Stimulated activated CD8-positive, alpha-beta memory T cell treated with anti-CD3 and anti-CD28 coated beads, Interleukin-15, amount 100 ng/mL, for 48 hours (primary cell): ENCODE measurements at places on chromosomes 5 and 9.
A peak's percentile ranks its signal among the peaks of the same experiment; 100 is the strongest.

GRCh38 chr5:177472460-177473442 lies 683 bp downstream of the DBN1 start:
- DNase-seq, result peak; percentile 81

DNA sequence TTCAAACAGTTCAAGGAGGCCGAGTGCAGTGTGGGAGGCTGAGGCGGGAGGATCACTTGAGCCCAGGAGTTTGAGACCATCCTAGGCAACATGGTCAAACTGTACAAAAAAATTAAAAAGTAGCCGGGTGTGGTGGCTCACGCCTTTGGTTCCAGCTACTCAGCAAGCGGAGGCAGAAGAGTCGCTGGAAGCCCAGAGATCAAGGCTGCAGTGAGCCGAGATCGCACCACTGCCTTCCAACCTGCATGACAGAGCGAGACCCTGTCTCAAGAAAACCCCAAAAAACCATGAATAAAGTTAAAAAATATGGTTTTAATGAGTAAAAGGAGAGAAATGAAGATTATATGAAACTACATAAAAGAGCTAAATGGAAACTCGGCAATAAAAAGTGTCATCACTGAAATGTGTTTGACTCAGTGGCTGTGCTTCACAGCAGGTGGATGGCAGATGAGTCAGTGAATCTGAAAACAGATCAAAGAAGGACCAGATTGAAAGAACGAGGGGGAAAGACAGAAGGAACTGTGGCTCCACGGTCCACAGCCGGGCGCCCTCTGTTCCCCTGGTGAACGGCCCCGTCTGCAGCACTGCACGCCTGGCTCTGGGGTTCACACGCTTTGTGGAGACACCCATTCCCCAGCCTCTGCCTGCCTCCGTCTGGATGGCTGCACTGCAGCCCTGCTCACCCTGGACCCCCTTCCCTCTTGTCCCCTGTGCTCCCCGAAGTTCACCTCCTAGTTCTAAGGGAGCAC lies 25.1 kb downstream of the EXD3 start:
- peak; percentile 32 for DNase-seq

DNA sequence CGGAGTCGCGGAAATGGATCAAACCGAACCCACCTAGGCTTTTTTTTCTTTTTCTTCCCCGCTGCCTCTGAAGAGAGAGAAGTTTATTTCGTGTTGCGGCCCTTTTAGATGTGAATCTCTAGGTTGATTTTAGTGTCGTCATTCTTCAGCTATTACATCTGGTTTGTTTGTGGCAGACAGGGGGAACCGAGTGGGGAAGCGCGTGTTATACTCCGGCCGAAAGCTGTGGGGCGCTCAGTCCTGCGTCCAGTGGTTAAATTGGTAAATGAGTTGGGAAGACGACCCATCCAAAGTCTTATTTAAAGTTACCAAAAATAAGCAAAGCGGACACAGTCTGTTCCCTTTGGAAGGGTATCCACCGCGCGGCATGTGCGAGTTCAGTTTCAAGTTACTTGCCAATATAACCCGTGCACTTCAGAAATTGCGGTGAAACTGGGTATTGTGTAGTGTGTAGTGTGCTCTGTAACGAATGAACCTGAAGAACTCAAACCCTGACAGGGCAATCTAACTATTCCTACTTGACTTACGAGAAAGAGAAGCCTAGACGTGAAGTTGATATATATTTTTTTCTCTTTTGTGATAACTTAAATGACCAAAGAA lies 1.3 kb downstream of the MAN2A1 start:
- peak; percentile 32 for DNase-seq

- DNase-seq, result no peak
These were observed 93.7 kb downstream of the PDE4D start for GRCh38 chr5:59799668-59800346.

- DNase-seq, result no peak
These were observed 37.6 kb upstream of the ORM1 start for GRCh38 chr9:114285166-114285867.

DNA sequence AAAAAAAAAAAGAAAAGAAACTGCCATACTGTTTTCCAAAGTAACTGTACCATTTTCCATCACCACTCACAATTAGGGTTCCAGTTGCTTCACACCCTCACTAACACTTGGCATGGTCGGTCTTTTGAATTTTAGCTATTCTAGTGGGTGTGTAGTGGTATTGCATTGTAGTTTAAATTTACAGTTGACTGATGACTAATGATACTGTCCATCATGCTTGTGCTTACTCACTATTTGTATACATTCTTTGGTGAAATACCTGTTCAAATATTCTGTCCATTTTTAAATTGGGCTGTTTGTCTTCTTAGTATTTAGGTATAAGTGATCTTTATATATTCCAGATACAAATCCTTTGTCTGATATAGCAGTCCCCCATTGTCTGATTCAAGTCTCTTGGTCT lies 36.2 kb upstream of the ZNF169 start:
- no peak for DNase-seq

DNA sequence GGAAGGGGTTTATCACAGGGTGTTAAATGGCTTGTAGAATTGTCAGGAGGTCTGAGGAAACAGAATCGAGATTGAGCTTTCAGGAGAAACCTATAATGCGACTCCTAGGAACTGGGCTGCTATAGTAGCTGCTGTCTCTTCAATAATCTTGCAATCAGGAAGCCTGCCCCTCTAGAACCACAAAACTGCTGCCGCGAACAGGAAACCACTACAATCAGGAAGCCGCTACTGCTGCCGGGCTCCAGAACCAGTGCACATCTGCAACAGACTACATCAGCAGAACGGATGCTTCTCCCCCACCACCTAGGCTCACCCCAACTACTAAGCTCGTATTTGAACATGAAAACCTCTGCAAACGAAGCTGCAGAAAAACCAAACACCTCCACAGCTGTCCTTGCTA lies 31.6 kb downstream of the TNFSF8 start:
- peak; percentile 64 for DNase-seq

- peak; percentile 61 for DNase-seq
These were observed 13.7 kb downstream of the GLRX start for GRCh38 chr5:95808686-95809413.

DNA sequence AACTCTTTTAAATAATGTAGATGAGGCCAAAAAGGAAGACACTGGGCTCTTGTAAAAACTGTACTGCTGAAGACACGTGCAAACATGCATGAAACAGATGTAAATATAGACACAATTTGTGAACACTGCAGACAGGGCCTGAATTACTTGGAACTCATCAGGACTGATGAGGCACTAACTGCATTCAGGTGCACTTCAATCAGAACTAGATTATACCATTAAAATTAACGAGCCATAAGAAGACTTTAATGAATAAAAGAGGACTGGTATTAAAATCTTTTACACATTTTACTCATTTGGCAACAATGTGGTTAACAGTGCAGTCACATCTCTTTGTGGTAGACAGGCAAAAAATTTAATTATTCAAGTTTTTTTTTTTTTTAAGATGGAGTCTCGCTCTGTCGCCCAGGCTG lies 13.4 kb upstream of the ZCCHC9 start:
- DNase-seq, result no peak

DNA sequence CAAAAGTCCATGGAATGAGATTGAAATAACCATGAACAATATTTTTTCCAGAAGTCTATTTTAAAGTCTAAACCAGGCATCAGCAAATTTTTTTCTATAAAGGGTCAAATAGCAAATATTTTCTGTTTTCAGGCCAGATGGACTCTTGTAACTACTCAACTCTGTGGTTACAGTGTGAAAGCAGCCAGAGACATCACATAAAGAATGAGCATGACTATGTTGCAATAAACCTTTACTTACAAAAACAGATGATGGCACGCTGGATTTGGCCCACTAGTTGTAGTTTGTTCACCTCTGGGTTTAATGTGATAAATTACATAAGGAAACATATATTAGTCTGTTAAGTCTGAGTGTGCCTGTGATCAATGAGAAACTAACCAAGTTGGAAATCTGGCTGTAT lies 319.2 kb downstream of the TRPM3 start:
- DNase-seq, result no peak

DNA sequence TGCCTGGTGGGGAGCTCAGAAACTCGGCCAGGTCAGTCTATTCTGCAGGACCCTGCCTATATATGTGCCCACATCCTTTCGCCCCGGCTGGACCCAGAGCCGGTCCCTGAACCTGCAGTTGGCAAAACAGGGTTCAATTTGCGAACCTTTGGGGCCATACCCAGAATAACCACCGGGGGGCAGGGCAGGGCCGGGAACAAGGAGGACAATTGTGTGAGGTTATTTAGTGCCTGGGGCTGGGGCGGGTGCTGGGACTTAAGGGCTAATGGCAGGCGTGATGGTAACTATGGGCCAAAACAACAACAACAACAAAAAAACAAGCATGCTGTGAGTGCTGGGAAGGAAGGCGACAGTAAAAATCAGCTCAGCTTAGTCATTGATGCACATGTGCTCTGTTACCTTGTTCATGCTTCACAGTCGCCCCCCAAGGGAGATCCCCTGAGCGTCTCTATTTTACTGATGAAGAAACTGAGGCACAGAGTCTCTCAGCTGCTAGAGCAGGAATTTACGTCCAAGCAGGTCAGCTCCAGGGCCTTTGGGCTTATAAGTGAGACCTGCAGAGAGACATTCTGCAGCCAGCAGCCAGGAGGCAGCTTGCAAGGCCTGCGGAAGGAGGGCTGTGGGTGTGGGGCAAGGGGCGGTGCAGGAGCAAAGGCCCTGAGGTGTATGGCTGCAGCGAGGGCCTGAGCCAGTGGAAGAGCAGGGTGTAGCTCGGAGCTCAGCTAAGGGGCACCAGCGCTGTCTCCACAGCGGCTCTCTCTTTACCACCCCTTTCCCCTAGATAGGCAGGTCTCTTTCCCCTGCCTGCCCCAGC lies 106.0 kb downstream of the PHF2 start:
- peak; percentile 33 for DNase-seq

DNA sequence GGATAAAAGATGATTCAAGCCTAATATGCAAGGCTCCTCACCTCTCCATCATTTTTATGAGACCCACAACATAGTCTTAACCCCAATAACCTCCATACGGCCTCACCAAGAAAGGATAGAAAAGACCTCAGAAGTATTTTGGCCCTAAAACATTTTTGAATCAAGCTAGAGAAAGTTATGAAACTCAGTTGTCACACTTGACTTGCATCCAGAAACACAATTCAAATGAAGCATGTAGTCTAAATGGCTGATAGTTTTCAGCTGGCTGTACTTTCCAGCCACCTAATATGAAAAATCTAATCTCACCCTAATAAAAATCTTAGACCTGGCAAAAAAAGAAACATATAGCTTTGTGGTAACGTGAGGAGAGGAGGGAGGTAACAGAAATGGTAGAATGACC lies 116.1 kb downstream of the ARL15 start:
- DNase-seq, result no peak

DNA sequence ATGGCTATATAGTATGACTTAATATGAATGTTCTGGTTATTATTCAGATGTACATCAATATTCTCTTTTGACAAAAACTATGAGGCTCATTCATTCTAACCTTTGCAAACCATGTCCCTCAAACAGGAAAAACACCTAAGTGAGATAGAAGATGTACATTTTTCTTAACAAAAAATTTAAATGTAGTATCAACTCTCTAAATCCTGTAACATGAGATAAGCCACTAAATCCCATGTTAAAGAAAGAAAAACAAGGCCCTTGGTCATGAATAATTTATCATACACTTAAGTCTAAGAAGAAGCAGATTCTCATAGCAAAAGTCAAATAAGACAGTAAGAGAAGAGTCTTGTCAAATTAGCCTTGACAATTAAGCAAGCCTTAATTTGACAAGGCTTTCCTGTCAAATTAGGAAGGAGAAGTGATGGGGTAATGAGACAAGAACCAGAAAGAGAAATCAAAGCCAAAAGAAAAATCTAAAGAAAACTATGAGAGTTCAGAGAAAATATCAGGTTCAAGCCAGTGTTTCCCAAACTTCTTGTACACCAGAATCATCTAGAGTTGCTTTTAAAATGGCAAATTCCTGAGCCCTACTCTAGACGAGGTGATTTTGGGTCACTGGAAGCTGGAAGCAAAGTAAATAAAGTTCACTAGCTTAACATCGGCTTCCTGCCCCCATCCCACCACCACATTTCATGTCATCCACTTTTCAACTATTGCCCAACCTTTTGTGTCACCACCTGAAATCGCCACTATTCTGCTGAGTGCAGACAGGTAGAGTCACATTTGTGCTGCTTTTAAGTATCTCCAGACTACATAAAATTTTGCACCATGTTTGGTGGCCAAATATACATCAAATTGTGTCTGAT lies 76.5 kb downstream of the NR6A1 start:
- DNase-seq, result no peak

- DNase-seq, result no peak
These were observed 960 bp downstream of the NR2F1 start for GRCh38 chr5:93583768-93584595.

GRCh38 chr9:107751567-107752210 lies 262.1 kb upstream of the KLF4 start:
- DNase-seq, result no peak

DNA sequence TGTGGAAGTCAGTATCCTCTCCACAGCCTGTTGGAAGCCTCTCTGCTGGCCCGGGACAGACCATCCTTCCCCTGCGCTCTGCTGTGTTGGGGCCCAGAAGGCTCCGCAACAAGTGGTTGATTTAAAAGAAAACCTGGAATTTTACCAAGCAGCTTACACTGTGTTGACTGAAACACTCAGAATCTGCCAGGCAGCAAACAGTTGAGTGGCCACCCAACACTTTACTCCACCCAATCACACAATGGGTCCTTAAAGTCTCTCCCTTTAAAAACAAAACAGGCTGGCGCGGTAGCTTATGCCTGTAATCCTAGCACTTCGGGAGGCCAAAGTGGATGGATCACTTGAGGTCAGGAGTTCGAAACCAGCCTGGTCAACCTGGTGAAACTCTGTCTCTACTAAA lies 28.0 kb upstream of the DMRT3 start:
- no peak for DNase-seq

GRCh38 chr5:57844410-57844809 lies 361.8 kb upstream of the ACTBL2 start:
- DNase-seq, result no peak

- DNase-seq, result no peak
These were observed 192.0 kb downstream of the BRINP1 start for GRCh38 chr9:119177196-119177595.
